NCI-H2227 treated with DMSO at 0.1 percent for 48 hours (cell line): ENCODE measurements at places on chromosomes 2 and 18.

DNA sequence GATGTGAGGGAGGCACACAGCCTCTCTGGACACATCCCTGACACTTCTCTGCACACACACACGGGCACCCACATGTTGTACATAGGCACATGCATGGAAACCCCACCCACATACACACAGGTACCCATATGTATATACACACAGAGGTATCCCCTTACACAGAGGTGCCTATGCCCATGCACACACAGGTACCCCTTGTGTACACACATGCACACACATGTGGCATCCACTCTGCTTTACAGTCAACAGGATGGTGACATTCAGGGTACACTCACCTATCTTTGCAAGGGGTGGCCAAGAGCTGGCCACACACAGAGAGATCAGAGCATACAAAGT lies 59.5 kb downstream of the FAM168B start:
- DNase-seq, result no peak

- no peak for DNase-seq
These were observed 40.5 kb downstream of the CROCC2 start for GRCh38 chr2:240946654-240947053.

DNA sequence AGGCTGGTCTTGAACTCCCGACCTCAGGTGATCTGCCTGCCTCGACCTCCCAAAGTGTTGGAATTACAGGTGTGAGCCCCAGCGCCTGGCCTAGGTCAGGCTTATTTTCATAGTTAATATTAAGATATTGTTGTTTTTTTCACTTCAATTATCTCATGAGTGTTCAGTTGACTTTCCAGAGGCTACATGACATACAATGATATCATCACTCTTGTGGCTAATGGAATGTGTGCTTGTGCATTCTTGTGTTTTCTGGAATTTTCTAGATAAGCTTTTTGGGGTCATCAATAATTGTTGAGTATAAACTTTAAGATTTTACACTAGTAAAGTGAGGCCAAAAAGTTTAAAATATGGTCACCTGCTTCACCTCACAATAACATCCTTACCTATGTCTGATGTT lies 180.9 kb downstream of the FIGN start:
- no peak for DNase-seq

GRCh38 chr2:237160271-237160919 lies 74.7 kb downstream of the COPS8 start:
- DNase-seq, result no peak

- DNase-seq, result no peak
These were observed 139.6 kb upstream of the RGPD4 start for GRCh38 chr2:107687073-107687472.

GRCh38 chr2:126797622-126798275 lies 100.9 kb upstream of the TEX51 start:
- DNase-seq, result no peak

GRCh38 chr2:179936654-179937053 lies 70.4 kb downstream of the CWC22 start:
- DNase-seq, result peak; percentile 8

DNA sequence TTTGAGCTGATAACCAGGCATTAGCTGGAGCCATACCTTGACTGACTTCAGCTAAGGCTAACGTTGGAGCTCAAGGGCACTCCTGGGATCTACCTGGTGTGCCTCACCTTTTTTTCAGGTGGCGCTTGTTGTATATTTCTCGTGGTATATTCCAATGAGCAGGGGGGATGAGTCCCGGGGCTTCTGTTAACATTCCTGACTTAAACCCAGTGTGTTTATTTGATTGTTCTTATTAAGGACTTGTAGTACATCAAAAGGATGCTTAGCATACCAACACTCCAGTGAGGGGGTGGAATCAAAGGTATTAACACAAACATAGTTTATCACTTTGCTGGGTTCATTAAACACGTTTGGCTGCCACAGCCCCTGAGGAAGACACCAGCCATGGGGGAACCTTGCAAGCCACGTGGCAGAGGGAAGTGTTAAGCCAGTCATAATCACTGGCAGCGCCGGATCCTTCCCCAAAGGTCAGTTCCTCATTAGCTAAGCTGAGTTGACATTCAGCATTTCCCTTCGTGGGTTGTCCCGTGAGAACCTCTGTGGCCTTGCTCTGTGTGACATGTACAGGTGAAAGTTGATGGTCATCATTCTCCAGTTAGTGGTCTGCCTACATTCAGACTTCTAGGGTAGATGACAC lies 119.5 kb upstream of the MCFD2 start:
- DNase-seq, result no peak

DNA sequence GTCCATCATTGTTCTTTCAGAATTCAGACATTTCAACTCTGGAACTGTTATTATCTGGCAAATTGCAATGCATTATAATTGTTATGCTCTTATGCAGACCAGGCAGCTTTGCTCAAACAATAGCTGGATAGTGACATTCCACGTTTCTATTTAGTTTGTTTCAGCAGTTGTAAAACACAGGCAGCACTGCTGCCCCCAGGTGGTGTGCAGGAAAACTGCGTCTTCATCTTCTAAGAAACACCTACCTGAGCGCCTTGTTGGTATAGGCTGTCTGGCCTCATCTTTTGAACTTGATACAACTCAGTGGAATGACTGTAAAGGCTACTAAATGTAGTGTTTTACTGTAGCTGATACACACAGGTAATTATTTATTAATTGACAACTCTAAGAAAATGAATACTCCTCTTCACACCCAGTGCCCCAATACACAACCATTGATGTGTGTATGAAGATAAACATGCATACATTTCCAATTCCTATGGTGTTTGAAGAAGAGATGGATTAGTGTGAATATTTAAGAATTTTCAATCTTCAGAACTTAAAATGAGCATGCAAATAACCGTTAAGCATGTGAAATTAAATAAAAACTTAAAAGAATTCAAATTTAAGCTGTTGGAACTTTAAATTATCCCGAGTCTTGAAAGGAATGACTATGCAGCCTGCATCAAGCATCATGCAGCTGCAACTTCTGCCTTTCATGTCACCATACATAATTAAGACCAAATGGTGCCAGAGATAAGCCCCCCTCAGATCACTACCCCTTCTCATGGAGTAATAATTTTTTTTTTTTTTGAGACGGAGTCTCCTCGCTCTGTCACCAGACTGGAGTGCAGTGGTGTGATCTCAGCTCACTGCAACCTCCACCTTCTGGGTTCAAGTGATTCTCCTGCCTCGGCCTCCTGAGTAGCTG lies 85.6 kb downstream of the CD8B2 start:
- DNase-seq, result no peak

- no peak for DNase-seq
These were observed 24.0 kb downstream of the CERKL start for GRCh38 chr2:181632733-181633401.

DNA sequence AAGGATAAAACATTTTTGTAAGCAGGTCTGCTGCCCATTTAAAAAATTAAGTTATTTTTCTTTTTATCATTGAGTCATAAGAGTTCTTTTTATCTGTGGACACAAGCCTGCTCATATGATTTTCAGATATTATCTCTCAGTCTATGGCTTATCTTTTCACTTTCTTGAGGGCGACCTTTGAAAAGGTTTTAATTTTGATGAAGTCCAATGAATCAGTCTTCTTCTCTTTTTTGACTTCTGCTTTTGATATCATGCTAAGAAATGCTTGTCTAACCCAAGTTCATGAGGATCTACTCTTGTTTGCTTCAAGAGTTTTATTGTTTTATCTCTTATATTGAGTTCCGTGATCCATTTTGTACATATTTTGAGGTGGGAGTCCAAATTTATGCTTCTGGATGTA lies 36.5 kb downstream of the PSMD14 start:
- DNase-seq, result no peak

DNA sequence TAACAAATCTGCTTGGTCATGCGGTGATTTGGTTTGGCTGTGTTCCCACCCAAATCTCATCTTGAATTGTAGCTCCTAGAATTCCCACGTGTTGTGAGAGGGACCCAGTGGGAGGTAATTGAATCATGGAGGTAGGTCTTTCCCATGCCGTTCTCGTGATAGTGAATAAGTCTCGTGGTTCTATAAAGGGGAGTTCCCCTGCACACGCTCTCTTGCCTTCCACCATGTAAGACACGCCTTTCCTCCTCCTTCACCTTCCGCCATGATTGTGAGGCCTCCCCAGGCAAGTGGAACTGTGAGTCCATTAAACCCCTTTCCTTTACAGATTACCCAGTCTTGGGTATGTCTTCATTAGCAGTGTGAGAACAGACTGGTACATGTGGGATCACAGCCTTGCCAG lies 36.7 kb downstream of the TRABD2A start:
- no peak for DNase-seq

DNA sequence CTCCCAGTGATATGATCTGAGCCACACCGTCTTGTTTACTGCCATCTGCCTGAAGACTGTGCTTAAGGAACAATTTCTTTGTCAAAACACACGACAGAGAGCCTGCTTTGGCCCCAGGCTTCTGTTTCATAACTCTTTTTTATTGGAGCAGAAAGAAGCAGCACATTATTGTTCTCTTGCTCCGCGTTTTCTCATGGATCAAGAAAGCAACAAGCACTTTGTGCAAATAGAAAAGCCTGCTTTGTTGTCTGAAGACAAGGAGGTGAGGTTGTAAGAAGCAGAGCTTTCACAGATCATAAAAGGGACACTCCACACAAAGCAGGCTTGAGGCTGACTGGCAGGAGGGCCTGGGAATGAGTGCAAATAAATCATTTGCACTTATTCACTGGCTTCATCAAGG lies 118.3 kb upstream of the FAM136A start:
- no peak for DNase-seq

DNA sequence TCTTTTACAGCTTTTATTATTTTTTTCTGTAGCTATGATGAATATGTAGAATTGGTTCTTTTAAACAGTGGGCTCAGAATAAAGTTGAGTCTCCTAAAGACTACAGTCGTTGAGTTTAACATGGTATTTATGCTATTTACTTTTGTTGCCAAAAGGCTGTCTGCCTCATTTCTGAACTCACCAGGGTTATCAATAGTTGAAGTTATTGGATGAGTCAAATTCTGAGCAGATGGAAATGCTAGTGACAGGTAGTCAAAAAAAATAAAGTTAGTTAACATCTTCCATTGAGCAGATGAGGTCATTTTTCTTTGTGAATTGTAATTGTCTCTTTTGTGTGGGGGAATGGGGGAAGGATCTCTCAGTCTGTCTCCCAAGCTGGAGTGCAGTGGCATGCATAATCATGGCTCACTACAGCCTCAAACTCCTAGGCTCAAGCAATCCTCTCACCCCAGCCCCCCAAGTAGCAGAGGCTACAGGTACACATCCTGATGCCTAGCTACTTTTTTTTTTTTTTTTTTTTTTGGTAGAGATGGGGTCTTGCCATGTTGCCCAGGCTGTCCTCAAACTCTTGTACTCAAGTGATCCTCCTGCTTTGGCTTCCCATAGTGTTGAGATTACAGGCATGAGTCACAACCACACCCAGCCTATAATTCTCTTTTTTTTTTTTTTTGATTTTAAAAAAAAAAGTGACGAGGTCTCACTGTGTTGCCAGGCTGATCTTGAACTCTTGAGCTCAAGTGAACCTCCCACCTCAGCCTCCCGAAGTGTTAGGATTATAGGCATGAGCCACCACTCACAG lies 8.9 kb downstream of the PAPOLG start:
- DNase-seq, result no peak

GRCh38 chr18:45930963-45931362 lies 36.2 kb downstream of the EPG5 start:
- DNase-seq, result no peak

- no peak for DNase-seq
These were observed 326.9 kb downstream of the SLC4A3 start for GRCh38 chr2:219954331-219954730.

- no peak for DNase-seq
These were observed 186.4 kb downstream of the RNF152 start for GRCh38 chr18:61706276-61706915.

DNA sequence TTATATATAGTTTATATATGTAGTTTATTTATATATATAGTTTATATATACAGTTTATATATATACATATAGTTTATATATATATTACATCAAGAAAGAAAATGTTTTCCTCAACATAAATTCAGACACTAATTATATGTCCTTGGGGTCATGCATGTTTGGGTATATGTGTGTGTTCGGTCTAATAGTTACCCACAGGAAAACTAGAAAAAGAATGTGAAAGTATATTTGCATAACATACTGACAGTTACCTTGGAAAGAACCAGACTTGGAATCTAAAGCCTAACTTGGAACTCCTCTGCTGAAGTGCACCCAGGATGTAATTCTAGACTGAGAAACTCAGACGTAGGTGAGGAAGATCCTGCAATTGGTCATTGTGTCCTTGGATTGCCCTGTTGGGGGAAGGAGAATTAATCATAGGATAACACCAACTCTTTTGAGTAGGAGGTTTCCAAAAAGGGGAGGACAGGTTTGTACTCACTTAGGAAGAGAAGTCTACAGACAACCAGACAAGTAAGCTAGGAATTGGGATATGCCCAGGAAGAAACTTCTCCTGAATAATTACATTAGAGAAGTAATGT lies 8.9 kb upstream of the SLC25A12 start:
- no peak for DNase-seq

DNA sequence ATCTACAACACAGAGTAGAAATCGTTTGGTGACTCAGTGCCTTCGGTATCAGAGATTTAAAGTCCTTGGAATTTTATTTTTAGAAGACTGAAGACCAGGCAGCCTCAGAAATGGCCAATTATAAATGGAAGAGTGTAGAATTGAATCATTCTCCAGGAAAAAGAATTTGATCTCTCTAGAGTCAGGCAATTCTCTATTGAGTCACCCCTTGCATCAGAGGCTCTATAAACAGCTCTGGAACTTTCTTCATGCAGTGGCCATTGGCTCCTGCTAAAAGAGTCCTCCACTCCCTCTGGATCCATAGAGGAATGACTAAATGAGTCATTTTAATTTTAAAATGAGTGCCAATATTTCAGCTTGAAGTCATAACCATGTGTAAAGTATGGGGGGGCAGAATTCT lies 816.2 kb downstream of the TDRD15 start:
- no peak for DNase-seq

DNA sequence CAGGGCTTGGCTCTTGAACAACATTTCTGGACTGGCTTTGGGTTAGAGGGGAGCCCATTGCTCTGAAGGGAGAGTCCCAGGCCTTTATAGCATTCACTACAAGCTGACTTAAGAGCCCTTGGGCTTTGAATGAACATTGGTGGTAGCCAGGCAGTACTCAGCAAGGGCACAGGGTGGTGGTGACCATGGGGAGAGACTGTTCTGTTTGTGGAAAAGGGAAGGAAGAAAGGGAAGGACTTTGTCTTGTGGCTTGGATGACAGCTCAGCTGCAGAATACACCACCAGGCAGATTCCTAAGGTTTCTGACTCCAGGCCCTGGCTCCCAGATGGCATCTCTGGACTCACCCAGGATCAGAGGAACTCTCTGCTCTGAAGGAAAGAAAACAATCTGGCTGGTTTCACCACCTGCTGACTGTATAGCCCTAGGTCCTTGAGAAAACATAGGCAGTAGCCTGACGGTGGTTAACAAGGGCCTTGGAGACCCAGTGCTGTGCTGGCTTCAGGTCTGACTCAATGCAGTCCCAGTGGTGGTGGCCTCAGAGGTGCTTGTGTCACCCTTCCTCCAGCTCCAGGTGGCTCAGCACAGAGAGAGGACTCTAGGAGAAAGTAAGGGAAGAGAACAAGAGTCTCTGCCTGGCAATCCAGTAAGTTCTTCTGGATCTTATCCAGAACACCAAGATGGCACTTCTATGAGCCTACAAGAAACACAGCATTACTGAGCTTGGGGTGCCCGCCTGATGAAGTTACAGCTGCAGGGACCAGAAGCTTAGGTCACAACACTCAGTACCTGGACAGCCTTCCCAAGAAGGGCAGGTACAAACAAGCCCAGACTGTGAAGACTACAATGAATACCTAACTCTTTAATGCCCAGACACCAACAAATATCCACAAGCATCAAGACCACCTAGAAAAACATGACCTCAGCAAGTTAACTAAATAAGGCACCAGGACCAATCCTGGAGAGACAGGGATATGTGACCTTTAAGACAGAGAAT lies 16.4 kb upstream of the ABCB11 start:
- no peak for DNase-seq

GRCh38 chr2:129058981-129059380 lies 740.3 kb upstream of the HS6ST1 start:
- DNase-seq, result no peak
